Sigmoid colon (tissue), 7 donors: ENCODE measurements at places on chromosomes 2 and 18. TPM values are rescaled to one million over a fixed set of nuclear protein-coding genes. Genes with fewer than 3 reads are reported as not detected.

DNA sequence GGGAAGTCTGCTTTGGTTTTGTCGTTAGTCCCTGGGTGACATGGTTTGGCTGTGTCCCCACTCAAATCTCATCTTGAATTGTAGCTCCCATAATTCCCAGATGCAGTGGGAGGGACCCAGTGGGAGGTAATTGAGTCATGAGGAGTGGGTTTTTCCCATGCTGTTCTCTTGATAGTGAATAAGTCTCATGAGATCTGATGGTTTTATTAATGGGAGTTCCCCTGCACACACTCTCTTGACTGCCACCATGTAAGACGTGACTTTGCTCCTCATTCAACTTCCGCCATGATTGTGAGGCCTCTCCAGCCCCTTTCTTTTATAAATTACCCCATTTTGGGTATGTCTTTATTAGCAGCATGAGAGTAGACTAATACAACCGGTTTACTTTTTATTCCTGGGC is 405.8 kb upstream of the ID2 start:
- no peak for DNase-seq

DNA sequence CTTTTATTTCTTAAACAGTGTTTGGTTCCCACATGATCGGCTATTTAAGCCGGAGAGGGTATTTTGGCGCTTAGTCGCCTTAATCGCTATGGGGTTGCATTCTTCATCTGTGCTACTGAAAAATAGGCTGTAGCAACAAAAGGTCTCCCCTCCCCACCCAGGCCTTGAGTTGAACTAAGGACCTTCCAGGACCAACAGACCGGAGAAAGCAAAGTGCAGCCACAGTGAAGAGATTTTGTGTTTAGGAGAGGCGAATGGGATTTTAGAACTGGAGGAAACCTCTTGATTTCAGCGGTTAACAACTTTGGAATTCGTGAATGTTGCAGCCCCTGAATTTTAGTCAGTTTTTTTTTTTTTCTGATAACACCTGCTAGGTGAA is 1.4 kb downstream of the ITGA6 start:
- DNase-seq, result no peak

- no peak for DNase-seq
These were observed 166.0 kb downstream of the NCK2 start for GRCh38 chr2:105910497-105911238.

GRCh38 chr2:107806901-107807300 is 19.8 kb upstream of the RGPD4 start:
- no peak for DNase-seq

- DNase-seq, result no peak
These were observed 38.3 kb downstream of the SRSF7 start for GRCh38 chr2:38712871-38713270.

DNA sequence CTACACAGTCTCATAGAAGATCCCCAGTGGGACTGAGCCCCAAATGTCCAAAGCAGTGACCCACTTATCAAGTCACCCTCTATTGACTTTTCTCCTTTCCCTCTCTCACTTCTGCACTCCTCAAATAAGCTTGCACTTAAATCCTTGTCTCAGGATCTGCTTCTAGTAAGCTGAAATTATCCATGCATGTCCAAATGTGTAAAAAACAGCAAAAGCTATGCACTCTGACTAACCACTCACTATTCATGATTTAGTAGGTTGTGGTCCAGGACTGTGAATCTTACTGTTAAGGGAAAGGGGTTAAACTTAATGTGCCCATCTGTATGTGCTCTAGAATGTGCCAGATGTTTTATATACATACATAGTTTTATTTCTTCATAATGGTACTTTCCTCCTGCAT is 115.4 kb downstream of the SCG2 start:
- no peak for DNase-seq

DNA sequence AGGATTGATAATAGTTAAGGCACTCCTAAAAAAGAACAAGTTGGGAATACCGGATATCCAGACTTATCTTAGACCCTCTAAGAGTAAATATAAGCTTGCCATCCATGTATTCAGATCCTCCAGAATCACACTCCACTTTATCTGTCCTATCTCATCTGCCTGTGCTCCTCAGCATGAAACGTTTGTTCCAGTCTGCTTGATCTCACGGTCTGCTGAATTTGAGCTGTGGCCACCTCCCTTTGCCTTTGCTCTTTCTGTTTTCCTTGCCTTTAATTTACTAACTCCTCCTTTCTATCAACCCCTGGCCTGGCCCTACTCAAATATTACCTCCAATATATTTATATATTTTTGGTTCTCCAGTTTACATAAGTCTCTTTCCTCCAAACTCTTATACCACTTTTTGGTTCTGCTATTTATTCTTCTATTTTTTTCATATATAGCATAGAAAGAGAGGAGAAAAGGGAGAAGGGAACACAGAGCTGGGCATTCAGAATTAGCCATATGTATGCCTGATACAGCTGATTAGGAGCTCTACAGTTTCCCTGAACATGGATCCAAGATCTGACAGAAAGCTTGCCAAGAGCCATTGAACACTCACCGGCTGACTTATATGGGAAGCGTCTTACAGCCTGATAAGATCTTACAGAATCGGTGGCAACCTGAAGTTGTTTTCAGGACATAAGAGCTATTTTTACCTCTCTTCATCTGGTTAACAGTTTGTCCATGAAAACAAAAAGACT is 21.8 kb upstream of the DNAJC27 start:
- DNase-seq, result no peak

DNA sequence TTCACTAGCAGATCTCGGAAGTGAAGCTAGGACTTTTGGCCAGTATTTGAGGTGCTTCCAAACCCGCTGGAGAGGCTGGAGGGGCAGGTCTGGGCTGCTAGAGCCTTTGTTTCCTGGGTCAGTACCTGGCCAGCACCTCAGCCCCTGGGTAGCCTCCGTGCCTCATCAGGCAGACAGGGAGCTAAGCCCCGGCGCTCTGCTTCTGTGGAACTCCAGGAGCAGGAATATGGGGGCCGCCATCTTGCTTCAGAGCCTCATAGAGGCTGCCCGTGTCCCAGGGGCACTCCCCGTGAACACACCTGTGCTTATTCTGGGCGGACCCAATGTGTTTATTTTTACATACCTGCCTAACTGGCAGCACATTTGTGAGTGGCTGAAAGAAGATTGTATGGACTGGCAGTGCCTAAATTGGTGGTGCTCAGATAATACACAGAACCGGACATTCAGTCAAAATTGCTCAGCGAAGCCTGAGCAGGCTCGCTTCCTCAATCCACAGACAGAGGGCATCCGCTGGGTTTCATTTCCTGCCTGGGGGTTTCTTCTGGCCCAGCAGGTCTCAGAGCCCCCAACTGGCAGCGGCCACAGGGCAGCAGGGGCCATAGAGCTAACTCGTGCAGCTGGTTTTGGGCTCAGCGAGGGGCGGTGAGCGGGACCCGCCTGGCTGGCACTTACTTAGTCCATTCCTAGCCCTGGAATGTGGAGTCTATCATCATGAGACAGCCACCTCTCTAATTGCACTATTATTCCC is 176.8 kb upstream of the ALKAL2 start:
- no peak for DNase-seq

DNA sequence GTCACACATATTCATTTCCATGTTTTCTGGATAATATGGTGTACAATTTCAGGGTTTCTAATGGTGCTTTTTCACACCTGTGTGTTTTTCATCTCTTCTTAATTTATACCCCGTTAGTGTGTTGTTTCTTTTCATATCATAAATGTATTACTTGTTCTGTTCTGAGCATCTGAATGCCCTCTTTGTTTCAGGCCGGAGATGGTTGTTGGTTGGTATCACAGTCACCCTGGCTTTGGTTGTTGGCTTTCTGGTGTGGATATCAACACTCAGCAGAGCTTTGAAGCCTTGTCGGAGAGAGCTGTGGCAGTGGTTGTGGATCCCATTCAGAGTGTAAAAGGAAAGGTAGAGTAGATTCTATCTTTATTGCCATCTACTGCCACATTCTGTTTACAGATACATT is 45.1 kb upstream of the TBR1 start:
- DNase-seq, result no peak

GRCh38 chr18:79962835-79963657 is 1.4 kb upstream of the HSBP1L1 start:
- DNase-seq, result peak; percentile 43

GRCh38 chr2:113175042-113175628 is 1.4 kb downstream of the PSD4 start:
- no peak for DNase-seq

- DNase-seq, result no peak
These were observed 12.8 kb upstream of the TMEM237 start for GRCh38 chr2:201656102-201656501.

DNA sequence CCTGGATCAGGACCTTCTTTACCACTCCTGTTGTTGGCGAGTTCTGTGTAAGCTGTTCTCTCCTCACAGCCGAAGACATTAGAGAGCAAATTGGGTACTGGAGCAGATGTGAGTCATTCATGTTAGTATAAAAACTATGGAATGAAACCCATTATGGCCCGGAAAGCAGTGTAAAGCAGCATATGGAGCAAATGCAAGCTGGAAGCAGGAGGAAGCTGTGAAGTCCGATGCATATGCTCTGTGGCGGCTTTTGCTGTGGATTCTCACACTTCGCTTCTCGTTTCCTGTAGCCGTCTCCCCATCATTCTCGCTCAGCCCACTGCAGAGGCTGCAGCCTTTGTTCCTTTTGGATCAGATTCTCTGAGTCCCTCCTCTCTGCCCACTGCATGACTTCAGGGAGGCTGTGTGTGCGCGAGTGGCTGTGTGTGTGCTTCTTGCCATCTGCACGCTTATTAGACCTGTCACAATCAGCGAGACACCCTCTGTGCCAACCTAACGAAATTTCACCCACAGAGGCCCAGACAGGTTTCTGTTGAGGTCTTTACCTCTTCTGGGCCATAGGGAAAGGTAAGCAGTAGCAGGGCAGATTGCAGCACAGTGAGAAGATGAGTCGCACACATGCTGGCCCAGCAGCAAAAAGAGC is 3.3 kb upstream of the GALNT14 start:
- no peak for DNase-seq

DNA sequence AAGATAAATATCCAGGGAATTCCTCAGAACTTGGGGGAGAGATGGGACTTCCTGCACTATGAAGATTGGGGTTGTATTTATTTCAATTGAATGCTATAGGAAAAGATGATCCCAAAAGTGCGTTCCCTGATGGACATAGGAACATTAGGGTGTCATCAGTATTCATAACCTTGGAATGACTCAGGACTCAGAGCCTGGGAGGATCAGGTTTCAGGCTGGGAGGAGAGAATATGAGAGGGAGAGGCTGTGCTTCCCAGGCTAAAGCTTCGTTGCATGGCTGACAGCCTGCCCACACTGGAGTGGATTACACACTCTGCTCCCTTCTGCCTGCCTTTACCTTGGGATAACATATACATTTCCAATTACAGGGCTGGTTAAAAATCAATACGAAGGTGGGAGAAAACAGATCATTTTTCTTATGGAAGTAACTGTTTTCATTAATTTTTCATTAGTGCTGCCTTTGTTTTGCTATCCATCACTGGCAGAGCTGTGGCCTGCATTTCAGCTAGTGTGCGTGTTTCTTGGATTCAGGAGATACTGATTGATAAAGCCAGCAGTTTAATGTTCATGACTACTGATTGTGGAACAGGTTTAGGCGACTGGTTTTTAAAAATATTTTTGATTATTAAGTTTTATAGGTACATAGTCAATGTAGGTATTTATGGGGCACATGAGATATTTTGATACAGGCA is 118.7 kb downstream of the KCTD1 start:
- DNase-seq, result peak; percentile 18

DNA sequence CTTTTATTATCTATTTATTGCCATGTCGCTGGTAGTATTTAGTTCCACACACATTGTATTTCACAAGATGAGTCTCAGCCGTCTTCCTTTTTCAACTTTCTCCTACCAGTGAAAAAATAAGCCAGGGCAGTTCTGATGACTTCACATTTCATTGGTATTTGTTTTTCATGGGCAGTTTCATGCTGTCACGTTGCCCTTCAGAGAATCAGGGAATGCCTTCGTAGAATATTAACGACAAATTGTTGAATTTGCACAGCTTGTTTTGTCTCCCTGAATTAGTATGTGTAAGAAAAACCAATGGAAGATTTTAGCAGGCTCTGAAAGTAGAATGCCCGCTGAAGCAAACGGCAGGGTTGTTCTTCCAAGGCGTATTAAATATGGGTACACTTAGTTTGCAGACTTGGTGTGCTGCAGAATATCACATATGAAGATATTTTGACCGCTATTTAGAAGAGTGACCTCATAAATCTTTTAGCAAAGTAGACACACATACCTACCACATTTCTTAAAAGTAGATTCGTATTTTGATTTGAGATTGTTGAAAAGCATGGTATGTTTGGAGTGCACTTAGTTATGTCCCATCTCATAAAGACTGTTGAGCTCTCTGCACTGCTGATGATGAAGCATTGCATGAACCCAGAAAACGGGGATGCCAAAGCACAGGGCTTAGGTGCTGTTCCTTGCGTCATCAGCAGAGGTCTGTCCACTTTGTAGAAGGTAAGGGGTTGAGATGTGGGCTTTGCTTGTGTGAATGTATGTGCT is 2.9 kb downstream of the NEDD4L start:
- DNase-seq, result no peak

GRCh38 chr2:183029219-183029618 is 9.0 kb downstream of the NCKAP1 start:
- DNase-seq, result no peak

The IL1RL2 gene
- total RNA-seq, result not detected

The PKDCC gene
- 64.8 TPM for total RNA-seq

The TUBB8B gene
- not detected for total RNA-seq

The CXCR1 gene
- not detected for total RNA-seq

The ADD2 gene
- 4.3 TPM for total RNA-seq

The ANKRD30BL gene
- total RNA-seq, result not detected

The CCDC85A gene
- total RNA-seq, result 3.6 TPM
